ENCODE measurements at places on chromosomes 7 and 10. TPM values are rescaled to one million over a fixed set of nuclear protein-coding genes. Genes with fewer than 3 reads are reported as not detected.

DNA sequence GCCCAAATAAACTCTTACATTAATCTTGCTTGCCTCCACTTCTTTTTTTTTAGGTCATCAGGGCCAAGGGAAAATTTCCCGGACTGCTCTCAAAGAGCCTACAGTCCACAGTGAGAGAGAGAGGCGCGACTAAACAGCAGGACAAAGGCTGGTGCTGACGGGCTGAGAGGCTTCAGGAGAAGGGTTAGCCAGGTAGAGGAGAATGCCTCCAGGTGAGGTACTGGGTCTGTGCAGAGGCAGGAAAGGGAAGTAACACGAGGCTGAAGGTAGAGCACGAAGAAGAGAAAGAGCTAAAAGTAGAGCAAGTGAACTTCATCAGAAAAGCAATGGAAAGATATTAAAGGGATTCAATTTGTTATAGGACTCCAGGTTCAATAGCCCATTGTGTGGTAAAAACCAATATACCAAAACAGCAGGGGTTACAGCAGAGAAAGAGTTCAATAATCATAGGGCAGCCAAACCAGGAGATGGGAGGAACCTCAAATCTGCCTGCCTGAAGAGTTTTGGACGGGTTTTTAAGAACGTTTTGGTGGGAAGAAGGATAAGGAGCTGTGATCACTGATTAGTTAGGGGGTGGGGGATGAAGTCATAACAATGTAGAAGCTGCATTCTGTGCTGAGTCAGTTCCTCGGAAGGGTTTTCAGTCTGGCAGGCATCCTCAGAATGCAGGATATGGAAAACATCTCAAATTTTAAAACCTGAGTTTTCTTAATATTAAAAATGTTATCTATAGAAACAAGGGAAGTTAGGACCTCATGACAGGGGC, 171.5 kb downstream of the AKR1D1 start:
- DNase-seq = no peak
- no peaks in the 10 kb centered on the region for H3K27me3 ChIP-seq

DNA sequence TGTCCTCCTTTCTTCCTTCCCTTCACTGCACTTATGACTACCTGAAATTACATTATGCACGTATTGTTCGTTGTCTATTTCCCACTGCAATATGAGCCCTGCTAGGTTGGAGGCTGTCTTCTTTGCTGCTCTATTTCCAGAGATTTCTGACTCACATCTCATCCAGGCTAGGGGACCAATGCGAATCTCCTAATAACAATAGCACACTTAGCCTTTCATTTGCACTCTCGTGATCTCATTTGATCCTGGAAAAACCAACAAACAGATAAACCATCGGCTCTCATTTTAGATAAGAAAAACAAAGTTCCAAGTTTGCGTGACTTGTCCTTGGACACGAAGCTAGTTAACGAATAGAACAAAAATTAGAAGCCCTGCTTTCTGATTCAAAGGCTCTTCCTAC, 1.4 kb downstream of the ZNF438 start:
- DNase-seq = no peak
- no peak overlapping the region for H3K27ac ChIP-seq
- H3K4me3 ChIP-seq = no peak overlapping the region
- peaks cover 5% of the 10 kb centered on the region for H3K27me3 ChIP-seq

- H3K36me3 ChIP-seq = no peaks in the 10 kb centered on the region
- H3K4me3 ChIP-seq = no peak overlapping the region
- DNase-seq = no peak
Observed at GRCh38 chr7:79292834-79293233, 160.6 kb downstream of the MAGI2 start.

- DNase-seq = no peak
- H3K27ac ChIP-seq = no peak overlapping the region
- H3K4me3 ChIP-seq = no peak overlapping the region
- peaks cover 4% of the 10 kb centered on the region for H3K27me3 ChIP-seq
- no peaks in the 10 kb centered on the region for H3K4me1 ChIP-seq
Observed at GRCh38 chr10:97087296-97087695, 98.5 kb downstream of the SLIT1 start.

GRCh38 chr10:124522933-124523871, 61.6 kb downstream of the LHPP start:
- DNase-seq = peak; percentile 46
- no peaks in the 10 kb centered on the region for H3K36me3 ChIP-seq
- H3K27me3 ChIP-seq = no peaks in the 10 kb centered on the region
- H3K27ac ChIP-seq = no peak overlapping the region

- no peaks in the 10 kb centered on the region for H3K27me3 ChIP-seq
- H3K27ac ChIP-seq = no peak overlapping the region
- no peak for DNase-seq
- no peak overlapping the region for H3K4me3 ChIP-seq
- H3K36me3 ChIP-seq = no peaks in the 10 kb centered on the region
- no peaks in the 10 kb centered on the region for H3K4me1 ChIP-seq
Observed at GRCh38 chr7:94169682-94170081, 165.5 kb upstream of the BET1 start.

GRCh38 chr10:112715581-112715980, 234.5 kb upstream of the TCF7L2 start:
- H3K4me3 ChIP-seq = no peak overlapping the region
- H3K36me3 ChIP-seq = no peaks in the 10 kb centered on the region
- no peaks in the 10 kb centered on the region for H3K27me3 ChIP-seq
- no peak for DNase-seq
- H3K27ac ChIP-seq = no peak overlapping the region

DNA sequence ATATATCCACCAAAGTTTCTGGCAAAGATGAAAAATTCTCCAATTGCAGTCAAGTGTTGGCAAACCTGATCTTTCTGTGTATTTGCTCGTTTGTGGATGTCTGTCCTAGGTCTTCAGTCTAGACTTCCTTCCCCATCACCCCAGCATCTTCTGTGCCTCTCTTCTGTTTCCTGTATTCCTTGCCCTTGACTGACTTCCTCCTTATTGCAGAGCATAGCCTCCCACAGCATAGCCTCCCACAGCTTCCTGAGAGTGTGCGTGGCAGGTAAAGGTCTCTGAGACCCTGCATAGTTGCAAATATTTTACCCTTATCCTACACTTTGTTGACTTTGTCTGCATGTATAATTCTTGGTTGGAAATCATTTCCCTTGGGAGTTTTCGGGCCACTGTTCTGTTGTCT, 18.4 kb downstream of the SLC18A2 start:
- DNase-seq = no peak
- H3K4me1 ChIP-seq = peaks cover 28% of the 10 kb centered on the region
- H3K27ac ChIP-seq = no peak overlapping the region
- peaks cover 37% of the 10 kb centered on the region for H3K27me3 ChIP-seq
- no peak overlapping the region for H3K4me3 ChIP-seq

- no peak overlapping the region for H3K27ac ChIP-seq
- H3K36me3 ChIP-seq = no peaks in the 10 kb centered on the region
- peaks cover 40% of the 10 kb centered on the region for H3K4me1 ChIP-seq
- H3K27me3 ChIP-seq = peaks cover 2% of the 10 kb centered on the region
- no peak for DNase-seq
Observed at GRCh38 chr10:132420469-132420980, 23.5 kb downstream of the PWWP2B start.

- H3K27ac ChIP-seq = no peak overlapping the region
- no peaks in the 10 kb centered on the region for H3K27me3 ChIP-seq
- no peaks in the 10 kb centered on the region for H3K4me1 ChIP-seq
- DNase-seq = no peak
- no peaks in the 10 kb centered on the region for H3K36me3 ChIP-seq
- H3K4me3 ChIP-seq = no peak overlapping the region
Observed at GRCh38 chr10:109676703-109677102, 246.6 kb downstream of the XPNPEP1 start.

DNA sequence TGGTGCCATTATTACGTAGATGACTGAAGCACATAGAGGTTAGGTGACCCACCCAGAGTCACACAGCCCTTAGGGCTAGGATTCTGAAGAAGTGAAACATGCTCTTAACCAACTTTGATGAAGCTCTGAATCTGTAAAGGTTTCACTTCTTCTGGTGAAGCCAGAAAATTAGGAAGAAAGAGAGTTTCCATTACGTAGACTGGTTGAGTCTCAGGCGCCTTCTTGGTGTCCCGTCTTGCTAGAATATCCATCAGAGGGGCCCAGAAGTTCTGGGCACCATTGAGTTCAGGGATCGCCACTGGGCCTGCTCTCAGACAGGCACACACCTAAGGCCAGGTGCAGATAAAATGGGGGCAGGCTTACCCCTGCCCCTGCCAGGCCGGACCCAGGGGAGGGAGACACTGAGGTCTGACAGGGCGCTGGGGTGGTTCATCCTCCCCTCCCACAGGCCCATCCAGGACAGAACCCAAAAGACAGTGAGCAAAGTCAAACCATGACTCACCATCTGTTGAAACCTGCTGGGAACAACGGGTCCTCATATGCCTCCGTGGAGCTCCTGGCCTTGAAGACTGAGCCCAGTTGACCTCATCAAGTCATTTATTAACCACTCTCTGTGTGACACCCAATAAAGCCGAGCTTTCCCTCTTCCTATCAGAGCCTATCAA, 33.2 kb downstream of the DRGX start:
- no peaks in the 10 kb centered on the region for H3K36me3 ChIP-seq
- no peak overlapping the region for H3K27ac ChIP-seq
- H3K4me1 ChIP-seq = peaks cover 43% of the 10 kb centered on the region
- H3K4me3 ChIP-seq = no peak overlapping the region

DNA sequence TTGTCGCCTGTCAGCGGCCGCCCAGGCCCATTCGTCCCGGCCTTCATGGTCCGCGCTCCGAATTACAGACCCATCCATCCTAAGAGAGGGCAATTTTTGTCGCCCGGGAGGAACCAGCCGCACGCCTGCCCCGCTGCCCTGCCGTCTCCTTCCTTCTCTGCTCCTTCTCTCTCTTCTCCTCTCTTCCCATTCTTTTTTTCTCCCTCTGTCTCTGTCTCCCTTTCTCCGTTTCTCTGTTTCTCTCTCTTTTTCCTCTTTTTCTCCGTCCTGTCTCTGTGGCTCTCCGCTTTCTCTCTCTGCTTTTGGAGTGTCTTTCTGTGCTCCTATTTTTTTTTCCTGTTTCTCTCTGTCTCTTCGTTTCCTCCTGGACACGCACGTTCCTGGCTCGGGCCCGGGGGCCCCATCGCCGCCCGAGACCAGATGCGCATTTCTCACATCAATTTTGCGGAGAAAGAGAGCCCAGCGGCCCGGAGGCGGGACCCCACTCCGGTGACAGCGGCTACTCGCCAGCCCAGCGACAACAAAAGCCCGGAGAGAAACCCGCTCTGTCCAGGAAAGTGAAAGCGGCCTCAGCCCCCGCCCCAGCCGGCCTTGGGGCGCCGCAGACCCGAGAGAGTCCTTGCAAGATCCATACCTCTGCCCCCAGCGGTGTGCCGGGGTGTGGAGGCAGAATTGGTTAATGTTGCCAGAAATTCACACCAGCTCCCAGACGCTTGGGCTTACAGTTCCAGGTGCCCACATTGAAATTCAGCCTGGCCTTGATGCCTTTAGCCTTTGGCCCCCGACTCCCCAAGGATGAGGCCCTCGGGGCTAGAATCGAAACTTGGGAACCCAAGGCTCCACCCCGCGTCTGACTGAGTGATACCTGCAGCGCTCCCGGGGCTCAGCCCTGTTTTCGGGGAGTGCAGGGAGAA, 4.1 kb downstream of the LBX1 start:
- H3K27ac ChIP-seq = no peak overlapping the region
- peaks cover 19% of the 10 kb centered on the region for H3K4me1 ChIP-seq

GRCh38 chr7:68733219-68734153, 864.8 kb upstream of the AUTS2 start:
- H3K4me3 ChIP-seq = no peak overlapping the region
- H3K36me3 ChIP-seq = no peaks in the 10 kb centered on the region
- peaks cover 18% of the 10 kb centered on the region for H3K4me1 ChIP-seq
- DNase-seq = no peak
- no peaks in the 10 kb centered on the region for H3K27me3 ChIP-seq

- H3K27me3 ChIP-seq = peaks cover 9% of the 10 kb centered on the region
- H3K27ac ChIP-seq = no peak within 1 kb of the TSS
- no peak for DNase-seq
- peak within 1 kb of the TSS; percentile 12 for H3K4me3 ChIP-seq
- 0 out of 2 replicates have a peak, but pooled peaks cover 5% of the 10 kb centered on the region for H3K4me1 ChIP-seq
Observed at GRCh38 chr10:80132299-80133139, at the start of gene PLAC9. PLAC9 (plus strand) TSS chr10:80132730; CDS start chr10:80132763, 33 bp downstream.

- H3K27me3 ChIP-seq = no peaks in the 10 kb centered on the region
- H3K36me3 ChIP-seq = peaks cover 7% of the 10 kb centered on the region
- peaks cover 23% of the 10 kb centered on the region for H3K4me1 ChIP-seq
- H3K27ac ChIP-seq = peak overlapping the region; percentile 77
Observed at GRCh38 chr7:111560773-111561653, 1.3 kb downstream of the IMMP2L start.

GRCh38 chr10:126073606-126074005, 177.2 kb downstream of the FANK1 start:
- H3K36me3 ChIP-seq = no peaks in the 10 kb centered on the region
- H3K4me3 ChIP-seq = no peak overlapping the region
- H3K27me3 ChIP-seq = peaks cover 2% of the 10 kb centered on the region

GRCh38 chr7:156374335-156374734, 266.2 kb upstream of the RNF32 start:
- H3K36me3 ChIP-seq = no peaks in the 10 kb centered on the region
- DNase-seq = no peak
- peaks cover 6% of the 10 kb centered on the region for H3K4me1 ChIP-seq
- H3K27me3 ChIP-seq = peaks cover 15% of the 10 kb centered on the region
- no peak overlapping the region for H3K4me3 ChIP-seq
- no peak overlapping the region for H3K27ac ChIP-seq

DNA sequence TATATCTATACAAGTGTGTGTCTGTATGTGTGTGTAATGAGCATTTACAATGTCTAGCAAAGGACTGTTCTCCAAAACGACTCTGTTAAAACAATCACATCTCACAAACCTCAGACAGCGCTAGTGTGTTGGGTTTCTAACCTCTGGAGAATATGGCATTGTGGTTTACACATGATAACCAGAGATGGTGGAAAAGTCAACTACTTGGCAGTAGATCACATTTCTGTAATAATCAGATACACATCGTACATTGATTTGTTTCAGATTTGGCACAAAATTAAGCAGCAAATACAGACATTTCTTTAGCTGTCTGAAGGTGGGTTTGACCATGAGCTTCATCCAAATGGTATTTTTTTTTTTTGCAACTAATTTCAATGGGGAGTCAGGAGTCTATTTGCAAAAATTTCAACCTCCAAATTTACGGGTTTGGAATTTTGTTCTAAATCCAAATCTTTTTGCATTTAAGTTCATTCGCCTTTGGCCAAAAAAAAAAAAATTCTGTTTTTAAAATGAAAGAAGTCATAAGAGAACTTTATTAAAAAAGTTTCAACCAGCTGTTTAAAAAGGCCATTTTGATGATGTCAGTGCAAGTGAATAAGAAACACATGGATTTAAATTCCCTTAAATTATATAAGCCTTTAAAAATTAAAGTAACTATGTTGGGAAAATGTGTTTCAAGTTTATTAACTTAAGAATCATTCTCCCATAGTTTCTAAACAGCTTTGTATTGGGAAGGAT, 127.8 kb downstream of the TMEM26 start:
- H3K27me3 ChIP-seq = no peaks in the 10 kb centered on the region
- H3K4me3 ChIP-seq = no peak overlapping the region
- no peak overlapping the region for H3K27ac ChIP-seq
- H3K4me1 ChIP-seq = no peaks in the 10 kb centered on the region
- H3K36me3 ChIP-seq = no peaks in the 10 kb centered on the region
- no peak for DNase-seq

SSC4D gene
- total RNA-seq = 63.8 TPM

CLDN4 gene
- 28.2 TPM for total RNA-seq

GLCCI1 gene
- total RNA-seq = 1.7 TPM

BEND7 gene
- total RNA-seq = 15.4 TPM

ACTA2 gene
- total RNA-seq = 58.1 TPM

C7orf33 gene
- not detected for total RNA-seq

NEBL gene
- not detected for total RNA-seq

LRWD1 gene
- 14.5 TPM for total RNA-seq

VGF gene
- total RNA-seq = 0.10 TPM
